ENCODE measurements at places on chromosomes 5 and 9.

GRCh38 chr9:30851600-30851999 lies 1532.8 kb upstream of the ACO1 start:
- DNase-seq, result no peak

GRCh38 chr5:138955013-138955660 lies 80.0 kb upstream of the LRRTM2 start:
- peak; percentile 71 for DNase-seq

DNA sequence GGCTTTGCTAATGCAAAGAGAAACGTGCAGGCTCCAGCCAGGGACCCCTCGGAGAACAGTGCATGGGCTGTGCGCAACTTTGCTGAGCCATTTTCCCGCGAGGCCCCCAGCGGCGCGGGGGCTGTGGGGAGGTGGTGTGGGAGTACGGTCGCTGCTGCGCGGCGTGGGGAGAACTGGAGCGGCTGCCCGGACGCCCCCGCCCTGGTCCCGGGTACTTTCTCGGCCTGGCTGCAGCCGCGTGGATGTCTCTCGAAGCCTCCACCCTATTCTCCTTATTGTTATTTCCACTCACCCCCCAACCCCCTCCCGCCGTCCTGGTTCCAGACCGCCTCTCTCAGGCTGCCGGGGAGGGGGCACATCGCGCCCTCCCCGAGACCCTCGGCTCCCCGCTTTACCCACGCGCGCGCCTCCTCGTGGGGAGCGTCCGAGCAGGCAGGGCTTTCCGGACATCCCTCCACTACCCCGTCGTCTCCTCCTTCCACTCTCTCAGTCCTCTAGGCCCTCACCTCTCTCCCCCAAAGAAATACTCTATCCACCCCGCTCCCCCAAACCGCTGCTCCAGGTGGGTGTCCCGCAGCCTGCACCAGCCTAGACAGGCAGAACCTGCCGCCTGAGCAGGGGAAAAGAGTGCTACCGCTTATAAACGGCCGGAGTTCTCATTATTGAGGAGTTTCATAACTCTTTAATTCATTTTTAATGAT lies 68.6 kb upstream of the TBCA start:
- peak; percentile 52 for DNase-seq

DNA sequence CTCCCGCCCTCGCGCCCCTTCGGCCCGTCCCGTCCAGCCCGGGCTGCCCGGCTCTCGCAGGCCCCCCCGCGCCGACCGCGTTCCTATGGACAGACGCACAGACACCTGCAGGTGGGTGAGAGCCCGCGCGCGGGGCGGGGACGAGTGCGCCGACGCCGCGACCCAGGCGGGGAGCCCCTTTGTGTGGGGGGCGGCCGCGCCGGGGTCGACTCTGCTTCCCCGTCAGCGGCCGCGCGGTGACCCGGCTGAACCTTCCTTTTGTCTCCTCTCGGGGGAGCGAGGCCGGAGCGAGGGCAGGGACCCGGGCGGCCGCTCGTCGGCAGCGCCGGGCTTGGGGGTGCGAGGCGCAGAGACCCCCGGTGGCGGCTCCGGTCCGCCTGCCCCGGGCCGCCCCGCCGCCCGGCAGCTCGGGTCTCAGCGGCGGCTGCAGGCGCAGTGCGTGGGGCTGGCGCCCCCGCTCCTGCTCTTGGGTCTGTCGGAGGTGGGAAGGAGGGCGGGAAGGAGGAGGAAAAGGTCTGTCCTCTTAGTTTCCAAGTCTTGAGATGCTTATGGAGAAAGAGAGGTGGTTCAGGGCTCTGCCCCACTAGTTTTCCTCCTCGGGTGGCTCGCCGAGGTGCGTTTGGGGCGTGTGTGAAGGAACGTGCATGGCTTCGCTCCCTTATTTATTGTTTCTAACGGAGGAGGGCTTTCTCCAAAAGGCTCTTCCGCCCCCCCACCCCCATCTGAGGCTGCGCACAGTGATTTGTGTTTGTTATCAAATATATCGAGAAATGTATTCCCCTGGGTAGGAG lies 576 bp downstream of the KIAA1958 start:
- peak; percentile 68 for DNase-seq

- no peak for DNase-seq
Measured at GRCh38 chr5:73615947-73616346, 10.0 kb upstream of the ARHGEF28 start.

GRCh38 chr5:123157791-123158581 lies 68.9 kb downstream of the PRDM6 start:
- DNase-seq, result no peak

GRCh38 chr5:127335381-127335780 lies 44.8 kb downstream of the MEGF10 start:
- DNase-seq, result no peak

GRCh38 chr5:154485850-154486426 lies 7.9 kb upstream of the HAND1 start:
- DNase-seq, result no peak

DNA sequence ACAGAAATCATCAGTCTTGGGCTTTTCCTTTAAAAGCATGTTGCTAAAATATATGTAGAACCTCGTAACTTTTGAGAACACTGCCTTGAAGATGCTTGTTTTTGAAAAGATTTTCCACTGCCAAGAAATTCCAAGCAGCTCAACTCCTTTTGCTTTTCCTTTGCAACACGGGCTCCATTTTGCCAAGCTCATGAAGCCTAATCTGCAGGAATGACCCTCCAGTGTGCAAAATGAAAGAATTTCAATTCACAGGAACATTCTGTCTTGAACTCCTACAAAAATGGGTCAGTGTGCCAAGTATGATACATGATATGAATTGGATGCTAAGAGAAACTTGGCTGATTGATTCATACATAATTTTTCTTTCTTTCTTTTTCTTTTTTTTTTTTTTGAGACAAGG lies 35.4 kb upstream of the ERCC6L2 start:
- no peak for DNase-seq

- DNase-seq, result no peak
Measured at GRCh38 chr5:133421394-133421793, 190.9 kb downstream of the FSTL4 start.

DNA sequence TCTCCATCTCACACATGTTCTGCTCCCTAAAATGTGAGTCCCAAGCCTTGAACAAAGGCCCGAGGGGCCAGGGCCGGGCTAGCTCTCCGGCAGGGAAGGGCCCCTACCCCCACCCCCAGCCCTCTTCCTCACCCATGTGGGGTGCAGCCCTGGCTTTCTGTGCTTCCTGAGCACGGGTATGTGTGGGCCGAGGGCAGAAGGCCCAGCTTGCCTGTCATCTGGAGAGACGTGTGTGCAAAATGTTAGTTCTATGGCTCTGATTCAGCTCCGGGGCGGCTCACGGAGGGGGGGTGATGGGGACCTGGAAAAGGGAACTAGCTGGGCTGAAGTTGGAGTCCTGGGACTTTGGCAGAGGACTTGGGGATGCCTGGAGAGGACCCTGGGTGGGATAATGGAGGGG lies 90.3 kb upstream of the ARAP3 start:
- peak; percentile 54 for DNase-seq

DNA sequence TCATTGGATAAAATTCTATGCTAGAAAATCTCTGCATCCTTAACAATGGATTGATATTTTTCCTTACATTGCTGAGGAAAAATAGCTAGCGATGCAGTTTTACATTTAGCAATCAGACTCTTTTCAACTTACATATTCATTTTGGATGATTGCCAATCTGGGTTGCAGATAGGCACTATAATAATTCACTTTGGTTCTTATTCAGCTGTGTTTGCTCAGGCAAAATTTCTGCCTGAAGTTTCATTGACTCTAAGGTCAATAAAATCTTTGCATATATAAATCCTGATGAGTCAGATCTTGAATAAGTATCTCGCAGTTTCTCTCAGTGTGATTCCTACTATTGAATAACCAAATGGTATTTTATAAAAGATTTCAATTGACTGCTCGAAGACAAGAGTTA lies 1105.8 kb downstream of the CDH18 start:
- DNase-seq, result no peak

DNA sequence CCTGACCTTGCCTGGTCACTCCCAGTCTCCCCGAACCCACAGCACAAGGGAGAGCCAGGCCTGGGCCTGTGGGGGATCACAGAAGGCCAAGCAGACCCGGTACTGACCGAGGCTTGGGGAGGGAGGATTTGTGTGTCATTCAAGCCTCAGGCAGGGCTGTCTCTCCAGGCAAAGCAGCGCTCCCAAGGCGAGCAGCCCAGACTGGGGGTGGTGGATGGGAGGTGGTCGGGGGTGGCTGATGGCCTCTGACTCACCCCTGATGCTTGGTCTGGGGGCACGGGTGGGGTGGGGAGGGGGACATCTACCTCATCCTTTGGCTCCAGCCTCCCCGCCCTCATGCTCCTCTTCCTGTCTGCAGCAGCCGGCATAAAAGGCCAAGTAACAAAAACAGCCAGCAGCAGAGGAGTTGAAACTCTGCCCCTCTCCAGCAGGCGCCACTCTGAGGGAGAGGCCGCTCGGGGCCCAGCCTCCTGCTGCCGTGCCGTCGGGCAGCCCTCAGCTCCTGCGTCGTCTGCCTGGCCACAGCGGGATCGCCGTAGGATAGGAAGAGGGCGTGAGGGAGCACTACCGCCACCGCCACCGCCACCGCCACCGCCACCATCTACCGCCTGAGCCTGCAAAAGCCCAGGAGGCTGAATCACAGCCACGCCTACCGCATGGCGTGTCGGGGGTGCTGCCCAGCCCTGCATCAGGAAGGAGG lies 166.0 kb downstream of the OLFM1 start:
- DNase-seq, result peak; percentile 46

DNA sequence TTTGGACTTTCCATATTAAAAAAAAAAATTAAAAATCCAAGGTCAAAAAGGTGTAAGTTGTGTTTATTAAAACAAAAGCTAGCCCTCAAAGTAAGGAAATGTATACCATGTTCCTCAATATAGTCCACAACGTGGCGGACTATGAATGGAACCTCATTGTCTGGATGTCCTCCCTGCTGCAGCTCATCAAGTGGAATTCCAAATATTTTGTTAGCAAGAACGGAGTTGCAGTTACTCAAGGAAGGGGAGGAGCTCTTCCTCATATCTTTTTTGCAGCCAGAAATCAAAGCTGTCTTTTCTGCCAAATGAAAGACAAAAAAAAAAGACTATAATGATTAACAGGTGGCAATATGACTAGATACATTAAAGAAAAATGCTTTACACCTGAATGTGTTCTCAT lies 14.0 kb downstream of the FAM13B start:
- no peak for DNase-seq

DNA sequence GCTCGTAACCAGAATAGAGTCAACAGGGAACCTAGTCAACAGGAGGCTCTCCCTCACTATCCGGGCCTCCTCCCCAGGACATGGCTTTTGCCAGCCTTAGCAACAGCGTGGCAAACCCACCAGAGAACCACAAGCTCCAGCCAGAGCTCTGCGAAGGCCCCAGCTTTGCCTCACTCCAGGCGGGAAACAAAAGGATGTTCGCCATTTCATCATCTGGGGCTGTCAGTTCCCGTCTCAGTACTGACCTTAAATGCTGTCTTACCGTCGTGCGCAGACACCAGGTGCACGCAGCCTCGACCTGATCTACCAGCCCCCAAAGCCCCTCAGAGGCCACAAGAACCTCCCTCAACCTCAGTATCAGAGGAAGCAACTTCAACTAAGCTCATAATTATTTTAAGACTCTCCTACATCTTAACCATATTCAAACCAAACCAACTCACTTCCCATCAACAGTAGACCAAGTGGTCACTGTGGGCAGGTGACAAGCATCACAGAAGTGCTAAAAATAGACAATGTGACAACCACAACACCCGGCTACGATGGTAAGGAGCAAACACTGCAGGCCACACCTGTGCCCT lies 71.4 kb downstream of the SEMA4D start:
- no peak for DNase-seq

GRCh38 chr9:137524161-137524980 lies 25.8 kb downstream of the PNPLA7 start:
- DNase-seq, result no peak

DNA sequence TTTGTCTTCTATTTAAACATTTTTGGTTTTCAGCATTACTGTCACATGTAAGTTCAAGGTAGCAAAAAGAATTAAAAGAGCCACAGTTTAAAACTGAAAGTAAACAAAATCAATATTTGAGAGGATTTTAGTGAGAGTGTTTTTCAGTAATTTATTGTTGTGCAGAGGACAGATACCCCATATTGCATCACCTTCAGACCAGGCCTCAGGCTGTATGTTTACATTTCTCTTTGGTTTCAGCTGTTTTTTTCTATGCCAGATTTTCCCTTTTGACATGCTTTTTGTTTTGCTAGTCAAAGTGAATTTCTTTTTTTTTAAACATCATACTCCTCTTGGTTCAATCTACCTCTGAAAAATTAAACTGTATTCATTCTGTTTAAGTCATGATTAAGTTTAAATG lies 47.2 kb downstream of the MAST4 start:
- no peak for DNase-seq

DNA sequence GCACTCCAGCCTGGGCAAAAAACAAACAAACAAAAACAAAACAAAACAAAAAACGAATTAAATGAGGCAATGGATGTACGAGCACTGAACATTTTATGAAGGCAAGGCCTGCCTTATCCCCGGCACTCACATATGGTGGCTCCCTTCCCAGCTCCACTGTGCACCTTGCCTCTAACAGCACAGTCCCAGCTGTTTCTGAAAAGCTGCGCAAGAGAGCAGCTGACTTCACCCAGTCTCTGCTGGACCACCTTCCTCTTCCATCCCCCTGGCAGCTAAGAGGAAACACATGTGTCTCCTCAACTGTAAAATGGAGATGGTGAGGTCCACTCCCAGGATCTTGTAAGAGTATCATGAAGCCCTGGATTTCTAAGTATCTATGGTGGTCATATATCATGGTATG lies 100.7 kb downstream of the KLF4 start:
- no peak for DNase-seq

- no peak for DNase-seq
Measured at GRCh38 chr5:150144879-150145278, 10.8 kb downstream of the PDGFRB start.

DNA sequence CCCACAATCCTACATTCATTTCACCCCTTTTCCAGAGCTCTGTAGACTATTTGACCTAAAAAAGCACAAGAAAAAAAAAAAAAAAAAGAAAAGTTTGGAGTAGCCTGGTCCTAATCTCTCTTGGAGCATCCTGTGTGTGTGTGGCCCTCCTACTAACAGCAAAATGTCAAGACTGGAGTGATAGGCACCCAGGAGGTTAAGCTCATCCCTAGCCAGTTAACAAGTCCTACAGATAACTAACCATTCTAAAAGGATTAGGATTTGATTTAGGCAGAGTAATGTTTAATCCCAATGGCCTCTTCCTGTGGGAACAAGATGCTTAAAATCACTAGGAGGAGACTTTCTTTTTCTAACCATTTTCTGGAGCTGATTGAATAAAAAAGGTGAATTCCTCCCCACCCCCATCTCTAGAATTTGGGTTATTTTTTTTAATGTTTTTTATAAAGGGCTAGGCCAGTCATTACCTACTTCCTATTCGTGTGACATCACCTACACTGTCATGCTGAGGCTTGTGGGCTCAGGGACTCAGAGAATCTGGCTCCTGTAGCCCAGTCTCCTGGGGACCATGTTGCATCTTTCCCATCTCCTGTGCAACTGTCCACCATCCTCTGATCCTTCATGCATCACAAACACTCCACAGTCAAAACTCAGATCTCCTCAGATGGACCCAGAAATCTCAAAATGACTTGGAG lies 43.2 kb upstream of the NR3C1 start:
- DNase-seq, result no peak
